ENCODE measurements at places on chromosomes 3 and 15.

GRCh38 chr3:174192471-174192870 lies 666.7 kb upstream of the NAALADL2 start:
- DNase-seq: no peak

GRCh38 chr3:152638707-152639450 lies 196.1 kb upstream of the P2RY1 start:
- DNase-seq: no peak

- no peak for DNase-seq
Observed at GRCh38 chr3:27615555-27615954, 106.6 kb downstream of the EOMES start.

DNA sequence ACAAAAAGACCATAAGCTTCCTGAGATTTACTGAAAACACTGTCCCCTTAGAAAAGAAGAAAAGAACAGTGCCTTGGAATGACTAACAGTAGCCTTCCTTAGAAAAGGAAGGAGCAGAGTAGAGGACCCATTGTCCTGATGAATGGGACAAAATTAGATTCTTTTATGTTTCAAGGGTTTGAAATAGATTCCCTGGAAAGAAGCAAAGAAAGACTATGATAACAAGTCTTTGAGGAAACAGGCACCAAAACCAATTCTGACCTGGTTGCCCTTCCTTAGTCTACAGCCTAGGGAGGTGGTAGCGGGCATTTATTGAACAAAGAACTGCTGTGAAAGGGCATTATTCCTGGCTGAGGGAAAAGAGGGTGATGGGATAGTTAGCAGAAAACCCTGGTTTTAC lies 1024.8 kb downstream of the TBL1XR1 start:
- DNase-seq: no peak

DNA sequence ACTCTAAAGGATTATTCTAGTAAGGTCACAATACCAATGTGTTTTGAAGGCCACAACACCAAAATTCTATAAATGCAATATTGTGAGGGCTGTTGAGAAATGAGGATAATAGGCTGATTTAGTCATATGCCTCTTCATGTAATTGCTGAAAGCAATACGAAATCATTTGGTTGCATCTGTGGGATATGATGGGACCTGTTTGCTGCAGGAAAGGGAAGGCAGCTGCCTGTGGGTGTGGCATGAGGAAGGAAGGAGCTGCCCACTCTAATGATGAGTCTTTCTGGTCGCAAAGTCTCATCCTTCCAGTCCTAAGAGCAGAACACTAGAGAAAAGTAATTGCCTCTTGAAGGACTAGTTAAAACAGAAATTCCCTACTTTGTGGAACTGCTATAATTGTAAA lies 245.3 kb upstream of the ZPLD1 start:
- DNase-seq: no peak

DNA sequence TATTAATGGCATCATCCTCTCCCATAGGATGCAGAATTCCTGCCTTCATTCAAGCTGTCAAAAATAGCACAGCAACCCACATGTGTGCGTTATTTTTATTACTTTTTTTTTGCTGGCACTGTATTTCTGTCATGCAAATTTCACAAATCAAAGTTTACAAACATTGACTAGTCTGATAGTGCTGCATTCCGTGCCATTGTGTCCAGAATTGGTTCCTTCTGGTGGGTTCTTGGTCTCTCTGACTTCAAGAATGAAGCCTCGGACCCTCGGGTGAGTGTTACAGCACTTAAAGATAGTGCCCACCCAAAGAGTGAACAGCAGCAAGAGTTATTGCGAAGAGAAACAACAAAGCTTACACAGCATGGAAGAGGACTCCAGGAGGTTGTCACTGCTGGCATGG lies 490.2 kb downstream of the GABRG3 start:
- no peak for DNase-seq
